Nucleus accumbens (tissue), 56 donors: ENCODE measurements at places on chromosomes 6 and 20.

GRCh38 chr20:45552456-45552855, 5.3 kb upstream of the EPPIN start:
- no peak for DNase-seq

- DNase-seq = no peak
Measured at GRCh38 chr6:167826896-167827582, at the start of gene AFDN. Gene AFDN (plus strand): TSS chr6:167826911. CDS start chr6:167827133, 222 bp downstream.

GRCh38 chr6:36757206-36757605, 59.6 kb downstream of the RAB44 start:
- DNase-seq = no peak

GRCh38 chr6:5525209-5525608, 263.9 kb downstream of the FARS2 start:
- DNase-seq = no peak

- DNase-seq = no peak
Measured at GRCh38 chr6:68732423-68732822, 97.3 kb downstream of the ADGRB3 start.

DNA sequence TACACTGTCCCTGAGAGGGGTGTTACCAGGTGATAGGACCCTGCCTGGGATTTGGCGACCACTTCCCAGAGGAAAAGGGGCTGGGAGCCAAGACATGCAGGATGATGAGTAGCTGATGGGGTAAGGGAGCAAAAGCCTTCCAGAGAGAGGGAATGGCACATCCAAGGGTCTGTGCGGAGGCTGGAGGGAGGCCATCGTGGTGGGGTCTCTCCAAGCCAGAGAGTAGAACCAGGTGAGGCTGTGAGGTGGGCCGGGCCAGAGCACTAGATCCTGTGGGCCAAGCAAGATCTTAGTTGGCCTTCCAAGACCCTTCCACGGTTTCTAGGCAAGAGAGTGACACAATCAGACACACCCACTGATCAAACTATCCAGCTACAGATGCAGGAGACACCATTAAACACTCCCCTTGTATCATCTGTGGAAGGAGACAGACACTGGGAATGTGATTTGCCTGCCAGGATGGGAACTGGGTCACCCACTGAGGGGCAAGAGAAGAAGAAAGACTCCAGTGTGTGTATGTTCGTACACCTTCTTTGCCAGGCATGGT, 128.9 kb downstream of the BANF2 start:
- no peak for DNase-seq
